ENCODE measurements at places on chromosomes 3 and 15.

GRCh38 chr3:165195241-165195639 is 944 bp downstream of the SLITRK3 start:
- DNase-seq = no peak

GRCh38 chr15:36284911-36285310 is 294.5 kb upstream of the CDIN1 start:
- DNase-seq = no peak

DNA sequence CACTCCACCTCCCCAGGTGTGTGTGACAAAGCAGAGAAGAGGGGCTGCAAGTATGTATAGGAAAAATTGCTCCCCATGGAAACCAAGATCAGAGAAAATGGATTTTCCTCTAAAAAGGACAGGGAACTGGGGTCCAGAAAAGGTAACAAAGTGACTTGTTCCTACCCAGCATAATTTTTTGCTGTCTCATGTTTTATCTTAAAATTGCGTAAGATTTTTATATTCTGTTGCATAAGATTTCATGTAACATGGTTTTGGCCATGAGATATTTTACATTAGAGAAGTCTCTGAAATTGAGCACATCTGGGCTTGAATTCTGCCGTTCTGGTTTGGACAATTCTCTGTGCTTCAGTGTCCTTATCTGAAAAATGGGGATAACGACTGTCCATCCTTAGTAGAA is 335.7 kb upstream of the RORA start:
- no peak for DNase-seq

GRCh38 chr3:167012691-167013090 is 367.4 kb downstream of the ZBBX start:
- DNase-seq = no peak

DNA sequence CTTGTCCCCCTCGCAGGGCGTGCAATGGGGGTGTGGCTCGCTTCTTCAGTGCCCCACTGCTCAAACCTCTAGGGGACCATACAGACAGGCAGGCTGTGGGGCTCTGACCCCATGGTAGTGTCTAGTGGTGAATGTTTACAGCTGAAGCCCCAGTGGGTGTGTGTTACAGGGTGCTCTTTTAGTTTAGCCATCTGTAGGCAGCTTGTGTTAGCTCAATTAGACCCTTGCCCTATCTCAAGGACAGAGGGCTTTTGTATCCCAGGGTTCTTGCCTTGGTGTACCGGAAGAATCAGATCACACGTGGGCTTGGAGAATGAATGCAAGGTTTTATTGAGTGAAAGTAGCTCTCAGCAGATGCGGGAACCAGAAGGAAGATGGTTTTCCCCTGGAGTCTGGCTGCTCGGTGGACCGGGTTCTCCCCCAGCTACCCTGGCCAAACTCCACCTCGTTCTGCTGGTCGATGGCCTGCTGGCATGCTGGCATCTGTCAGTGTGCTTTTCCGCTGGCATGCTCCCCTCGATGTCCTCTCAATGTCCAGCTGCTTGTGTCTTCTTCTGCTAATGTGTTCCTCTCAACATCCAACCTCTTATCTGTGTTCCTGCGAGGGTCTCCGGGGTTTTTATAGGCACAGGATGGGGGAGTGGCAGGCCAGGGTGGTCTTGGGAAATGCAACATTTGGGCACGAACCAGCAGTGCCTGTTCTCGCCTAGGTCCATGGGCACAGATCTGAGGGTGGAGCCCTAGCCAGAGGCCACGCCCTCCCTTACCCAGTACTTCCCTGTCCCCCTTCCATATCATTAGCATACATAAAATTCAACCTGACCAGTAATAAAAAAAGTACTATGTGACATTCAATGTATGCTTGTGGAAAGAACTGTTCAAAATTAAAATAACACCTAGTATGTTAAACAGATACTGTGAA is 6.6 kb downstream of the SPCS1 start:
- no peak for DNase-seq

- DNase-seq = peak; percentile 67
Measured at GRCh38 chr3:184154885-184155643, at the start of gene DVL3. Gene DVL3, plus strand, starts transcription at chr3:184155377. Its CDS starts 259 bp downstream, at chr3:184155636.

DNA sequence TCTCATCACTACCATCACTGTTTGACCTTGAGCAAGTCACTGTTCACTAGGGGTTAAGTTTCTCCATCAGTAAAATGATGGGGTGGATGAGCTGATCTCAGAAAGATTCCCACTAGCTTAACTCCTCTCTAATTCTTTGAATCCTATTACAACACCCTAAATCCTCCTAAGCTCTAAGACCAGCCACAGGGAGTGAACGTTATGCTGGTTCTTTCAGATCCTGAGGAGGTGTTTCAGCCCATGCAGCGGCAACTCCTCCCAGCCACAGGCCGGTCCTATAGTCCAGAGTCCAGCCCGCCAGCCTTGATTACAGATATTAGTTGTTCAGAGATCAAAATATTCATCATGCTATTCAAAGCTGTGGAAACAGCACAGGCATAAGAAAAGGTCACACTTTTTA is 15.1 kb downstream of the MB21D2 start:
- DNase-seq = no peak

DNA sequence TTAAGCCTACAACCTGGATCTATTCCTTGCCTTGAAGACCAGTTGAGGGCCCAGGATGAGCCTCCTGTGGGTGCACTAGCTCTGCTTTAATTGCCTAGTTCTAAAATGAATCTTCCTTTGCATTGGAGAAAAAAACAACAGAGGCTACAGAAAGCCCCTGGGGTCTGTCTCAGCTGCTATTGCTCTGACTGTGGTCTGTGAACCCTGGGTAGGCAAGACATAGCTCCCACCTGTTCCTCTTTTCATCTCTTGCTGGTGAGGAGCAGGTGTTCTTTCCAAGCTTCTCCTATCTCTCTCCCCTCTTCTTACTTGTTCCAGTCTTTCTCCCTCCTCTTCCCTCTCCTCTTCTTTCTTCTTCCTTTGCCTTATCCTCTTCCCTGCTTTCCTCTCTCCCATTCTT is 28.8 kb downstream of the RBP2 start:
- DNase-seq = no peak

DNA sequence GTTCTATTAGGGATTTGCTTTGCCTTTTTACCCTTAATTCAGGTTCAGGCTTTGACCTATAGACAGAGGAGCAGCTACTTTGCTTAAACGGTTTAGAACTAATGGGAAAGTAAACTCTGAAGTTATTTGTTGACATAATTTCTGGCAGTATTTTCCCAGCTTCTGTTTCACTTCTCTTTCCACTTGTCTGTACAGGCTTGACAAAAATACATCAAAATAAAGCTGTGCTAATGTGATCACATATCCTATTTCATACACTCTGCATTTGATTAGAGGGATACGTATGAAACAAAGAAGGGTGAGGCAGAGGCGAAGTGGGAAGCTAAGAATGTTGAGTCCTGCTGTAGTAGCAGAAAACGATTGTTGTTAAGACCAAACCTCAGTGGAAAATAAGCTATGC is 389.1 kb upstream of the RARB start:
- no peak for DNase-seq

GRCh38 chr3:98900265-98901118 is 1.0 kb downstream of the DCBLD2 start:
- DNase-seq = peak; percentile 39

- no peak for DNase-seq
Measured at GRCh38 chr3:40713795-40714194, 189.0 kb downstream of the ZNF621 start.

DNA sequence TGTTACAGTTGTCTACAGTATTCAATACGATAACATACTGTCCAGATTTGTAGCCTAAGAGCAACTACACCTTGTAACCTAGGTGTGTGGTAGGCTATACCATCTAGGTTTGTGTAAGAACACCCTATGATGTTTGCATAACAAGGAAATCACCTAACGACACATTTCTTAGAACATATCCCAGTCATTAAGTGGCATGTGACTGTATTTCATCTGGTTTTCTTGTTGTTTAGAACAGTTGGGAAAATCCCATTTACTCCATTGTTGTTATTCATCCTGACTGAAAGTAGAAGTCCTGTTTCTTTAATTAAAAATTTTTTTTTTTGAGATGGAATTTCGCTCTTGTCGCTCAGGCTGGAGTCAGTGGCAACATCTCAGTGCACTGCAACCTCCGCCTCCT is 31.3 kb downstream of the LRRC28 start:
- no peak for DNase-seq

DNA sequence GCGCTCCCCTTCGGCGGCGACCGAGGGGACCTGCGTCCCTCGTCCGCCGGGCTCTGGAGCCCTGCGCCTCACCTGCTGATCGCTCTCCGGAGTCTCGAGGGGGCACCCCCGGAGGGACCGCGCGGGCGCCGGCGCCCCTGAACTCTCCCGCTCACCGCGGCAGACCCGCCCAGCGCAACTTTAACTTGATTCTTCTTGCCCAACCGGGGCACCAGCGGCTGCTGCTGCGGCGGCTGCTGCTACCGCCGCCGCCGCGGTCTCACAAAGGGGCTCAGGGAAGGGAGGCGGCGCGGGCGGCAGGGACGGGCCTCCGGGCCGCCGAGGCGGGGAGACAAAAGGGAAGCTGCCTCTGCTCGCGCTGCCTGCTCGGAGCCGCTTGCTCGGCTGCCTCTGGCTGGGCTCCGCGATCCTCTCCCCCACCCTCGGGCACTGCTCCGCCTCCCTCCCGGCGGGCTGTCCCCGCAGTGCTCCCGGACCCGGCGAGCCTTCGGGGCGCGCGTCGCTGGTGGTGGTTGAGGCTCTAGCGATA is at the start of gene PPM1L:
TSS of gene PPM1L (plus strand) at position 456 of the 529 bp plus-strand sequence.
- peak; percentile 55 for DNase-seq

GRCh38 chr15:43975326-43975725 is 148.5 kb downstream of the WDR76 start:
- no peak for DNase-seq

DNA sequence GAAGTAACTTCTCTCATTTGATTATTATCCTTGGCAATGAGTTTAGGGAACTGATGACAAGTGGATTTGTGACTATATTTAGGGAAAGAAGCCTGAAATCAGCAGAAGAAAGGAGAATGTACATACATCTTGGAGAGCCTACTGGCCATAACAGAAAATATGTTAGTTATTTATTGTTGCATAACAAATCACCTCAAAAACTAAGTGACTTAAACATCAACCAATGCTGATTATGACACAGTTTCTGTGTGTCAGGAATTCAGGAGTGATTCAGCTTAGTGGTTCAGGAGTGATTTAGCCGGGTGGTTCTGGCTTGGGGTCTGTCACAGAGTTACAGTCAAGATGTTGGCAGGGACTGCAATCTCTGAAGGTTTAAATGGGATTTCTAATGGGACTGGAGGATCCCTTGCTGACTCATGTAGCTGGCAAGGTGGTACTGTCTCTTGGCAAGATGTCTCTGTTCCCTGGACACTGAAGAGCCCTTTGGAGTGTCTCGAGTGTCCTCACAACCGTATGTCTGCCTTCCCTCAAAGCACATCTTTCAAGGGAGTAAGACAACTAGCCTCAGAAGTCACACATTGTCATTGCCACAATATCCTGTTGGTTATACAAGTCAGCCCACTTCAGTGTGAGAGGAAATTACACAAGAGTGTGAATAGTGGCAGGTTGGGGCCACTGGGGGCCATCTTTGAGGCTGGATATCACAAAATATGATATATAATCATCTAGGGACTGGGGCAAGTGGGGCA is 248.9 kb downstream of the SV2B start:
- no peak for DNase-seq

- no peak for DNase-seq
Measured at GRCh38 chr15:100941536-100941935, 22.4 kb downstream of the LRRK1 start.

DNA sequence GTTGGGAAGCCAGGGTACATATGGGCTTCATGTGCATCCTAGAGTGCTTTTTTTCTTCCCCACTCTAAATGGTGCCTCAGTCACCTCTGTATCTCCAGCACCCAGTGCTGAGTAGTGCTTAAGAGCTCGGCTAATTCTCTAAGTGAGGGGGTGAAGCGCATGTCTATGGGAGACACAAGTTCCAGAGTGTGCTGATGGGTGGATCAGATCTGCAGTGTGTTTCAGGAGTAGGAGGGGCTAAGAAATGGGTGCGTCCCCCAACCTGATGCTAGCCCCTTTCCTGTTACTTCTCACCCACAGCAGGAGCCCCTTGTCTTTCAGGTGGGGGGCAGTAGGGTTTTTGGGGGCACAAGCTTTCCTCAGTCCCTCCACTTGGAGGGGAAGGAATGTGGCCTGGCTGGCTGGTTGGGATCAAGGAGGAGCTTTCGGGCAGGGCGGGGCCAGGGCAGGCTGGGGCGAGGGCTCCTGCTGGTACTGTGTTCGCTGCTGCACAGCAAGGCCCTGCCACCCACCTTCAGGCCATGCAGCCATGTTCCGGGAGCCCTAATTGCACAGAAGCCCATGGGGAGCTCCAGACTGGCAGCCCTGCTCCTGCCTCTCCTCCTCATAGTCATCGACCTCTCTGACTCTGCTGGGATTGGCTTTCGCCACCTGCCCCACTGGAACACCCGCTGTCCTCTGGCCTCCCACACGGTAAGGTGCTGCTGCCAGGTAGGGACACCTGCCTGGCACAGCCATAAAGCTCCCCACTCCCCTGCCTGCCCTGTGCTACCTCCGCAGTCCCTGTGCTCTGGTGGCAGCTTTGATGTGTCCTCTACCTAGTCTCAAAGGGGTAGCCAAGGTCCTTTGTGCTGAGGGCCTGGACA is at the start of gene IL17RE:
TSS of gene IL17RE (plus strand) at position 477 of the 866 bp plus-strand sequence. CDS start at position 562, 85 bp downstream.
- DNase-seq = no peak

DNA sequence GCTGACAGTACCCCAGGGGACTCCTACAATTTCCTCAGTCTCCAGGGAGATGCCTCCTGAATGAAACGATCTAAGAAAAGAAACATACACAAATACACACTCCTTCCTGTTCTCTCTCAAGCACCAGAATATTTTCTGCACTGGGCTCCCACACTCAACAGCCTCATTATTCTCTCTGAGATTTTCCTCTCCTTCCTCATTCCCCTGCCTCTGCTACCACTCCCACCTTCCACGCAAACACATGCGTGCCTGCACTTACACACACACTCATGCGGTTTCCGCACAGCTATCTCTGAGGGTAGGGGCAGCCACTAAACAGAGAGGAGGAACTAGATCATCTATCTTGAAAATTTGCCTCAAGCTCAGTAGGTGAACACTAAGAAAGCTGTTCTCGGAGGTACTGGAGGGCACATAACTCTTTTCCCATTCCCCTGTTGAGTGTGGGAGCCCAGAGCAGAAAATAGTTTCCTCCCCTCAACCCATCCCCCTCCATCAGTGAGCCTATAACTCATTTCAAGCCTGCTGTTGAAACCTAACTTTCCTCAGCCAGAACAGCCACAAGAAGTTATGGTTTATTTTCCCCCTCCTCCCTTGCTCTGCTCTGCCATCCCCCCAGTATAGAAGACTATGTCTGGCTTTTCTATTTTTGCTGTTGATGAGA is 30.5 kb upstream of the TIPARP start:
- no peak for DNase-seq

GRCh38 chr15:90956274-90957030 is 1.8 kb downstream of the RCCD1 start:
- peak; percentile 58 for DNase-seq

- DNase-seq = no peak
Measured at GRCh38 chr15:67601073-67601472, 58.6 kb downstream of the MAP2K5 start.

GRCh38 chr3:15654891-15655290 is 53.3 kb downstream of the BTD start:
- no peak for DNase-seq

- DNase-seq = no peak
Measured at GRCh38 chr3:130459944-130460343, 57.0 kb upstream of the COL6A6 start.

- no peak for DNase-seq
Measured at GRCh38 chr15:41892621-41893421, 1.0 kb downstream of the SPTBN5 start.

- DNase-seq = no peak
Measured at GRCh38 chr3:180611006-180611405, 9.0 kb downstream of the TTC14 start.
